CD8-positive, alpha-beta T cell (primary cell): ENCODE measurements at places on chromosomes 11 and 22. TPM values are rescaled to one million over a fixed set of nuclear protein-coding genes. Genes with fewer than 3 reads are reported as not detected.

Gene OR52N4
- 1.4 TPM for total RNA-seq

Gene MYO7A
- total RNA-seq, result 0.28 TPM

Gene TPH1
- 0.78 TPM for total RNA-seq

Gene GLB1L2
- total RNA-seq, result 0.92 TPM

Gene OR52D1
- not detected for total RNA-seq

Gene OR5B21
- not detected for total RNA-seq

Gene MMP13
- not detected for total RNA-seq

Gene ASCL3
- not detected for total RNA-seq

Gene LMO2
- not detected for total RNA-seq

Gene KRTAP5-6
- total RNA-seq, result not detected

Gene MB
- total RNA-seq, result not detected

Gene OR56A4
- not detected for total RNA-seq

Gene NDUFC2
- 76.3 TPM for total RNA-seq

Gene PATE2
- not detected for total RNA-seq

Gene APOBEC3C
- total RNA-seq, result 14.1 TPM

Gene SLC35E4
- total RNA-seq, result 3.7 TPM

Gene DDX25
- not detected for total RNA-seq

Gene MFNG
- total RNA-seq, result 63.2 TPM

Gene SMIM35
- total RNA-seq, result 0.11 TPM

Gene ART5
- total RNA-seq, result not detected

Gene CYB561A3
- total RNA-seq, result 23.1 TPM

Gene TREH
- total RNA-seq, result not detected

Gene DEUP1
- not detected for total RNA-seq

Gene SEC14L6
- total RNA-seq, result not detected

Gene PRRG4
- total RNA-seq, result not detected

Gene DEFB108B
- total RNA-seq, result not detected

Gene SYCE3
- not detected for total RNA-seq

Gene SLC22A12
- total RNA-seq, result not detected

Gene MUS81
- 29.6 TPM for total RNA-seq

Gene DAGLA
- 0.08 TPM for total RNA-seq

Gene HEPHL1
- not detected for total RNA-seq

Gene MFRP
- not detected for total RNA-seq

Gene PATE4
- not detected for total RNA-seq

Gene BRD1
- 167 TPM for total RNA-seq

Gene TSGA10IP
- not detected for total RNA-seq

Gene RIMBP3B
- total RNA-seq, result not detected

Gene PANX2
- total RNA-seq, result 0.16 TPM

Gene YPEL1
- 3.3 TPM for total RNA-seq

Gene SHANK2
- not detected for total RNA-seq

Gene CYP2D6
- 2.8 TPM for total RNA-seq

Gene NNMT
- not detected for total RNA-seq

Gene TSPAN32
- 145 TPM for total RNA-seq

Gene RIBC2
- total RNA-seq, result 0.98 TPM

Gene IGLL5
- total RNA-seq, result 1.5 TPM

Gene OR8B4
- not detected for total RNA-seq

Gene USP2
- total RNA-seq, result 3.4 TPM

Gene SLC17A6
- not detected for total RNA-seq

Gene LRRC10B
- not detected for total RNA-seq

Gene VSIG10L2
- total RNA-seq, result not detected

Gene CEP126
- 0.81 TPM for total RNA-seq

Gene CSRP3
- not detected for total RNA-seq
